NCI-H748 treated with DMSO at 0.1 percent for 48 hours (cell line): ENCODE measurements at places on chromosomes 5 and 9.

DNA sequence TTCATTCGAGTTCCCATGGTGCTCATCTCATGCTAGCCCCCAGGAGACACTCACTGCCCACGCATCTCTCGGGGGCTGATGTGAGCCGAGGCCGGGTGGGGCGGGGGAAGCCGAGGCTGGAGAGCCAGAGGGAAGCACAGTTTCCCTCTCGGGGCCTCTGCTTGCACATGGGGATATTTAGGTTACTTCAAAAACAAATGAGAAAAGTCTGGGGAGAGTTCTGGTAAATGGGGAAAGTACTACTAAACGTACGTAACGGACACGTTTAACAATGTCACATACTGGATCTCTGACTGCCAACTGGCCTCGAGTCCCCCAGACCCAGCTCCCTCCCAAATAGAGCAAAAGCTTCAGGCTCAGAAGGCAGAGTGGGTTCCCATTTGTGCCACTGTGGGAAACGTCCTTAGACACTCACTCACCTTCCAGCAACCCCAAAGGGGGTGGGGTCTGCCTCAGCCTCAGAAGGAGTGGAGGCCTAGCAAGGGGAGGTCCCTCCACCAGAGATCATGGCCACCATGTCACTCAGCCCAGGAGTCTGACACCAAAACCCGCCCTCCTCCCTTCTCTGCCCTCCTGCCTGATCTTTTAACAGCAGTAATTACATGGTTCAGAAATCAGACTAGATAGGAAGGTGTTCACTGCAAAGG lies 33.8 kb upstream of the NTNG2 start:
- DNase-seq = no peak

DNA sequence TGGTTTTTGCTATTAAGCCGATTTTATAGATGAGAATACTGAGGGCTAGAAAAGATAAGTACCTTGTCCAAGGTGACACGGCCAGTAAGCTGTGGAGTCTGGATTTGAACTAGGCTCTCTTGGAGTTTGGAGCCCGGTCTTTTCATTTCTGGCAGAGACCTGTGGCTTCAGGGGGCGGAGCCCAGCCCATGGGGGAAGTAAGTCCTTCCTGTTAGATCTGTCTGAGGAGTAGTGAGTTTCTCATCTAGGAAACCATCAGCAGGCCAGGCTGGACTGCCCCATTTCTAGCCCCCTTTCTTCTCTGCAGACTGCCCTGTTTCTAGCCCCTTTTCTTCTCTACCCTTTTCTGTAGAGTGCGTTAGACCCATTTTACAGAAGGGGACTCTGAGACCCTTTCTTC lies 521 bp upstream of the PTGS1 start:
- DNase-seq = no peak

DNA sequence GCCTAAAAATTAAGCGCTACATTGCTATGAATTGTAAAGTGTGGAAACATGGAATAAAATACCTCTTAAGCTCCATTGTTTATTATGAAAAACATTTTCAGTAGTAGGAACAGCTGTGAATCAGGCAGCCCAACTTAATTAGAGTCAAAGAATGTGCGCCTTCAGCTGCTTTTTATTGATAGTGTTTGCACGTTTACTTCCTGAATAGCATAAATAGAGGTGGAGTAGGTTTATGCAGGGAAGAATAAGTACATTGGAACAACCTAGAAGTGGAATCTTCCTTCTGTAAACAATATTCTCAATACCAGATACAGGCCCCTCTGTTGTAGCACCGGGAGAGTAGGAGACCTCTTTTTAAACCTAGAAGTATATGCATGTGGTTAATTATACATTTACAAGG lies 79.9 kb downstream of the IQGAP2 start:
- DNase-seq = peak; percentile 62

DNA sequence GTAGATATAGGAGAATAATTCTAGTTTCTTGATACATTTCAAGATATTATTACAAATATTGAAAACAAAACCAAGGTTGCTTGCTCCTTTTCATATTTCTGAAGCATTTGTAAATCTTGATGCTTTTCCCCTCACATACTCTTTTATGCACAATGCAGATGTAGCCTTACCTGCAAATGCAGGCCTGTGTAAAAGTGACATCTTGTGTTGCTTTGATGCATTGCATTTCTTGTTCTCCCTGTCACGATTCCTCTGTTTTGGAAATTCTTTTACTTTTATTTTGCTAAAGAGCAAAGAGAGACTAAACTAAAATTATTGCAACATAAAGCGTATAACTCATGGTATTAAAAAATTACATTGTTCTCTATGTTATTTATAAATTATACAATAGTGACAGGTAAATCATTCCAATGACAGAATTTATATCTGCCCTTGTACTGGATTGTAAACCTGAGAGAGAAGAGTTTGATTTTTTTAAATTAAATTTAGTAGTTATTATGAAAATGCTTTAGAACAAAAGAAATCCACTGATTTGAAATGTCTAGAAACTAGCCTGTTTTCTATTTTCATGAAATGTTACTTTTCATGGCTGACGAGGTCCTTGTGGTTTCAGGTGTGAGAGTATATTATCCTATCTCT lies 970.0 kb downstream of the MAT2B start:
- peak; percentile 39 for DNase-seq

- DNase-seq = no peak
These were observed 7.9 kb upstream of the CNTRL start for GRCh38 chr9:121066850-121067249.

DNA sequence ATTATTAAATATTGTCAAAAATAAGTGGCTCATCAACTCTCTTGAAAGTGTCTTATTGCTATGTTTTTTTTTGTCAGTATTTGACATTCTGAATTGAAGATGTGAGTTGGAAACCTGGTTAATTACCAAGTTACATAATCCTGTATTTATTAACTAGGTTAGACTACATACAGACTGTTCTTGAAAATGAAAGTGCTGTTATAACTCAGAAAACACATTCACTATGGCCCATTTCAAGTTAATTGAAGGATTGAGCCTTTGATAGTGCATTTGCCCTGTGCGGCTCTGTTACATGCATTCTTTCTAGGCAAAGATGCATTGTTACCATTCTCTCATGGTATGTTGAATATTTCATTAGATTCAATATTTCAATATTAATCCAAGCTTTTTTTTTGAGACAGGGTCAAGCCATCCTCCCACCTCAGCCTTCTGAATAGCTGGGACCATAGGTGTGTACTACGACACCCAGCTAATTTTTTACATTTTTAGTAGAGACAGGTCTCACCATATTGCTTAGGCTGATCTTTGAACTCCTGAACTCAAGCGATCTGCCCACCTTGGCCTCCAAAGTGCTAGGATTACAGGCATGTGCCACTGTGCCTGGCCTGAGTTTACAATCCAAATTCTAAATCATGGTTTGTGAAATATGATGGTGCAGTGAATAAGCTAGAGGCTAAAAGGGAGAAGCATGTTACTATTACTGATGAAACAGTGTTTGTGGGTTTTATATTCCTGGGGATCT lies 10.0 kb downstream of the CTNNA1 start:
- DNase-seq = no peak

DNA sequence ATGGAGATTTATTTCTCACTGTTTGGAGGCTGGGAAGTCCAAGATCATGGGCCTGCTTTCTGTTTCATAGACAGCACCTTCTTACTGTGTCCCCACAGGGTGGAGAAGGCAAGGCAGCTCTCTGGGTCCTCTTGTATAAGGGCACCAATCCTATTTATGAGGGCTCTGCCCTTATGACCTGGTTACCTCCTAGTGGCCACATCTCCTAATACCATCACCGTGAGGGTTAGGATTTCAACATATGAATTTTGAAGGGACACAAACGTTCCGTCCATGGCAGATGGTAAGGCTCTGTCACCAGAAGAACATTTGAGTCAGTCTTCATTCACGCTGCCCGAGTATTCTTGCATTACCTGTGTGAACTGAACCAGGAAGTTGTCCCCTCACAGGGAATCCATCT lies 48.4 kb downstream of the ANKRD33B start:
- DNase-seq = no peak

DNA sequence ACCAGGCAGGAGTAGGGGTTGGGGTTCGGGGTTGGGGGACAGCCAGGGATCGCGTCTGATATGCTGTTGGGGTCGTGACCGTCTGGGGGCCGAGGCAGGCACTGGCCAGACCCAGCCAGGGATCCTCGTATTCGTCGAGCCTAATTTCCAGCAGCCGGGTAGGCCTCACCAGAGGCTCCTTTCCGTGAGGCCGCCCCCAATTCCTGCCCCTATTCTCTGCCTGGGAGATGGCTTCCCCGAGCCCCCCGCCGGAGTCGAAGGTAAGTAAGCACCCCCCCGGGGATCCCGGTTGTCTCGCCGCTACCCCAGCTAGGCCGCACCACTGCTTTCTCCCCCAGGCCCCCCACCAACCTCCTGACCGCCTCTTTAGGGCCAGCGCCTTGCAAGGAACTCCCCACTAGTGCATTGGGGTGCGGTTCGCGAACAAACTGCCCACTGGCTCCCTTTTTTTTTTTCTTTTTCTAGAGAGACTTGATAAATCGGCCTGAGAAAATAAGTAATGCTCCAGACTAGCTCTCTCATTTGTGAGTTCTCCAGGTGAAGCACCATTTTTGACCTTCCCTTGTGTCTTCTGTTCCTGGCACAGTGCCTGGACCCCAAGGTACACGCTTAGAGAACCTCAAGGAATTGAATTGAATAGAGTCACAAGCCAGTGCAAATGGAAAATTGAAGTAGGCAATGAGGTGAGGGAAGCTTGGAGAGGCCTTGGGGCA lies 435 bp downstream of the ZNF189 start:
- DNase-seq = no peak

DNA sequence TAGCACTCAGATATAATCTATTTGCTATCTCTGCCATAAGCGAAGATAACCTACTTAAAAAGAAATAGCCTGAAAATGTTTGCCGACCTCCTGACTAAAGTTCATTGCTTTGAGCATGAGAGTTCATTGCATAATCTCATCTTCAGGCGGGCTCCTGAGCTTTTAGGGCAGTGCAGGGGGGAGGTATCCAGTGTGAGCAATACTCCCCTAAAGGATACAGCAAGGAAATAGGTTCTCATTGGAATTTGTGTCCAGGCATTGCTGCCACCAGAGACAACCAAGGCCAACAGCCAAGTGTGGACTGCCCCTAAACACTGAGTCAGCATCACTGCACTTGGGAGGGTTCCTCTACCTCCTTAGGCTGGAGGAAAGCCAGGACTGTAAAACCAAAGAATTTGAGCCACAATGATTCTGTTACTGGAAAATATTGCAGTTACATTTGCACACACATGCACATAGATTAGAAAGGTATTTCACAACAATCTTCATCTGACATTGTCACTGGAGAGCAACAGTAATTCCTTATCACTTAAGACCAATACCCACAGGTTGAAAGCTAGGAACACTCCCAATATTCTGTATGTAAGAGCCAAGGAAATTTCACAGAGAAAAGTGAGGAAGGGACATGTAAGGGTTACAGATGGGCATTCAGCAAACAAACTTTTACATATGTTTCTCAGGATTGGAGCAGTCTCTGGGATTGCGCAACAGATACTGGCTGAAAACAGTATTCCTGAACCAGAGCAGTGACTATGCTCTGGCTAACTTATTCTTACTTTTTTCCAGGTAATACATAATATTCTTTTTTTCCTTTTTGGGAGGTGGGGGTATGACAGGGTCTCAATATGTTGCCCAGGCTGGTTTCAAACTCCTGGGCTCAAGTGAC lies 98.6 kb upstream of the TLE1 start:
- no peak for DNase-seq

- DNase-seq = no peak
These were observed 213.3 kb downstream of the DNAH5 start for GRCh38 chr5:13731121-13731628.

DNA sequence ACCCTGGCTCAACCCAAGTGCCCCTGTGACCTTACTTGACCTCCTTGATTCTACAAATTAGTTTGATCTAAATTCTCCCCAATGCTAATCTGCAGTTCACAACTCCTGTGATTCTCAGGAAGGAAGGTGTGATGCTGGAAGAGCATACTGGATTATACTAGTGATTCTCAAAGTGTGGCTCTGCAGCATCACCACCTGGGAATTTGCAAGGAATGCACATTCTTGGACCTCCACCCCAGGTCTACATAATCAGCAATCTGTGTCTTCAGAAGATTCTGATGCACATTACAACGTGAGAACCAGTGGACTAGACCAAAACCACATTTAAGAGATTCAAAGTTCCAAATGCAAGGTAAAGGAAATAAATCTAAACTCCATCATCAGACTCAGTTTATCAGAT lies 198.6 kb downstream of the AGTPBP1 start:
- no peak for DNase-seq

DNA sequence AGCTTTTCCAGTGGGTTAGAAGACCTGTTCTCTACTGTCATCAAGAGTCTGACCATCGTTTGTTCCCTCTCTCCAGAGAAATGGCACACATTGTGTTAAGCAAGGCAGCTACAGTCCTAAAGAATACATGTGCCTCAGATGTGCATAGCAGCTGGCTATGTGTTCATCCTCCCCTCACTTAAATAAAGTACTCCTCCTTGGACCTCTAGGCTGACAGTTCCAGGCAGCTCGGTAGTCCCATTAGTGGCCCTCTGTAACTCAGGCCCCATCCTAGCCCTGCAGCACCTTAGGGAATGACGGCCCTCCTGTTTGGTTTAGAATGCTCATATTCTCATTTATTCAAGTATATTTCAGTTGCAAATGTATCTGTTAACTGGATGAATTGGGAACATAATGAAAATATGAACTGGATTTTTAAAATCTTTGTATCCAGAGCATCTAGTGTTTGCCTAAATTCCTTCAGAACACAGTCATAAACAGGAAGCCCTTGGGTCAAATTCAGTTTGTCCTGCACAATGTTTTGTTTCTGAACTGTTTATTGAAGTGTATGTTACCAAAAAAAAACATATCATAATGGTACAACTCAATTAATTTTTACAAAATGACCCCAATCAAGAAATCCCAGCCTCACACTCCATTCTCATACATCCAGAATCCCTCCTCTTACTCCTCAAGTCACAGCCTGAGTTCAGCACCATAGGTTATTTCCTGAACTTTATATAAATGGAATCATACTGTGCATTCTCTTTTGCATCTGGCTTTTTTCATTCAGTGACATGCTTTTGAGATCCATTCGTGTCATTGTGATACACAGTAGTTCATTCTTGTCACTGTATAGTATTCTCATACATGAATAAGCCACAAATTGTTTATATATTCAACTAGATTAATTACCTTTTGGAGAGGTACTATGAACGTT lies 1.6 kb upstream of the ASPN start:
- no peak for DNase-seq

- no peak for DNase-seq
These were observed 95.0 kb upstream of the PRR16 start for GRCh38 chr5:120368923-120369715.

DNA sequence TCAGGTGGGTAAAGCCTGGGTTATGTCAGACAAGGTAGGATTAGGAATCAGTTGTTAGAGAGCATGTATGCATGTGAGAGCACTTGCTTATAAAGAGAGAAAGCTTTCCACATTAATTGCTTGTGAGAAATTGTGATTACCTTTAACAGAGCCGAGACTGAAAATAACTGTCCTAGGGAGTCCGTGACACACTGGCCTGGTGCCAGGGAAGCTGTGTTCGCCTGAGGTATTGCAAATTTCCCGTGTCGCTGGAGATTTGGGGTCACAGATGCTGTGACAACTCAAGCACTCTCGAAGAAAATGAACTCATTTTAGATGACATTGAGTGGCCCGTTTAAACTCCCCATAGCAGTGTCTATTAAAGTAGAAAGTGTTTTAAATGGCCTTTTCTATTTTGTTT lies 9.6 kb downstream of the SLC1A1 start:
- DNase-seq = no peak

GRCh38 chr5:167381457-167381856 lies 910.0 kb upstream of the WWC1 start:
- no peak for DNase-seq
